ENCODE measurements at places on chromosomes 6 and 20.

GRCh38 chr6:168157272-168158212, 78.5 kb upstream of the FRMD1 start:
- no peak for DNase-seq

DNA sequence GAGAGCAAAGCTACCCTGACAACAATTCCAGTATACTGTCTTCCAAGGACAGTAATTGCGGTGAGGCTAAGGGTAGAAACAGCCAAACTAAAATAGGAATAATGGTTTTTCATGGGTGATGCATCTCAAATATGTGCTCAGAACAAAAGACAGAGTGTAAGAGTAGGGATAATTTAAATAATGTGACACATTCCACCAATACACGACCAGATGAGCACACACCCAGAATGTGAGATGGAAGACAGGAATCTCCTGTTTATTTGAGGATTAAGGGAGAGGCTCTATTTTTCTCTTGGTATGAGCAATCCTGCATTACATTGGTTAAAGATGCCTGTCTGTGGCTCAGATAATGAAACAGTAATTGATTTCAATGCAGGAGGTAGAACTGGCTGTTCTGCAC, 292.9 kb upstream of the ZFP64 start:
- DNase-seq, result no peak

DNA sequence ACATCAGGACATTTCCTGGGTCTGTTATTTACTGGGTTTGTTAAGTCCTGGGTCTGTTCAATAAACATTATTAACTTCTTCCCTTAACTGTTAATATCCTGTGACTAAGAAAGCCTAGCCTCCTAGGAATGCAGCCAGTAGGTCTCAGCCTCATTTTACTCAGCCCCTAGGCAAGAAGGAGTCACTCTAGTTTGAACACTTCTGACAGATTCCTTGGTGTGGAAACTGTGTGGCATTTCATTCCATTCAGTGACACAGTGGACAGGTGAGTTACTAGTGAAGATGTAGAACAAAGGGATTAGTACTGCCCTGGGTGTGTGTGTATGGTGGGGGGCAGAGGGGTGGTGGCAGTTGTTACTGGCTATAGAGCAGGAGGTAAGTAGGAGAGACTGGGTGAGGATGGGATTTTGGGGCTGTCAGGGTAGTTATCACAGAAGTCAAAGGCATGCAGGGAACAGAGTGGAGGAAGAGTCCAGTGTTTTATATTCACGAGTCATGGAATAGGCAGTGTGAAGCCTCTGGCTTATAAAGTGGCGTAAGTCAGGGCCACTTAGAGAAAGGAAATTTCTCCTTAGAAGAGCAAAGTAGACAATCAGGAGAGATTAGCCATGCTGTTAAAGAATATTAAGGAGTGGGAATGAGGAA, 28.4 kb downstream of the RNF182 start:
- no peak for DNase-seq

GRCh38 chr6:167116109-167116837, 6.6 kb upstream of the CCR6 start:
- no peak for DNase-seq

DNA sequence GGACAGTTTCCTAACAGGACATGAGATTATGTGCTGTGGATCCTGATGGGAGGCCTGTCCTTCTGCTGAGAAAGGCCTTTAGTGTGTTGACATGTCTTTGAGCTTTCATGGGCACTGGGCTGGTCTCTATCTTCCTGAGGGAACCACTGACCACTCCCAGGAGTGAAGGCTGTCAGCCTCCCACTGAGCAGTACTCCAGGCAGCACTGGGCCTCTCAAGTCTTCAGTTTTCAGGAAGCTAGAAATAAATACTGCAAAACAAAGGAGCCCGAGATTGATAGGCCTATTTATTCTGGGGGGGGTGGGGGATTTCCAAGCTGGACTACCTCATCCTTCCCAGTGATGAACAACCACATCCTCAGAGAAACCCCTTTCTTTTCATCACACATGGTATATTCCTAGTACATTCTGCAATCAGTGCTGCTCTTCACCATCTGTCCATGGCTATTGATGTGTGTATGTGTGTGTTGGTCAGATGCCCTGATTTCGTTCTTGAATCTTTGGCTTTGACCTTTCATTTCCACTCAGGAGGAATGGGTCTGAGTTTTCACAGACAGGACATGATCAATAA, 180.9 kb upstream of the SPTLC3 start:
- no peak for DNase-seq

DNA sequence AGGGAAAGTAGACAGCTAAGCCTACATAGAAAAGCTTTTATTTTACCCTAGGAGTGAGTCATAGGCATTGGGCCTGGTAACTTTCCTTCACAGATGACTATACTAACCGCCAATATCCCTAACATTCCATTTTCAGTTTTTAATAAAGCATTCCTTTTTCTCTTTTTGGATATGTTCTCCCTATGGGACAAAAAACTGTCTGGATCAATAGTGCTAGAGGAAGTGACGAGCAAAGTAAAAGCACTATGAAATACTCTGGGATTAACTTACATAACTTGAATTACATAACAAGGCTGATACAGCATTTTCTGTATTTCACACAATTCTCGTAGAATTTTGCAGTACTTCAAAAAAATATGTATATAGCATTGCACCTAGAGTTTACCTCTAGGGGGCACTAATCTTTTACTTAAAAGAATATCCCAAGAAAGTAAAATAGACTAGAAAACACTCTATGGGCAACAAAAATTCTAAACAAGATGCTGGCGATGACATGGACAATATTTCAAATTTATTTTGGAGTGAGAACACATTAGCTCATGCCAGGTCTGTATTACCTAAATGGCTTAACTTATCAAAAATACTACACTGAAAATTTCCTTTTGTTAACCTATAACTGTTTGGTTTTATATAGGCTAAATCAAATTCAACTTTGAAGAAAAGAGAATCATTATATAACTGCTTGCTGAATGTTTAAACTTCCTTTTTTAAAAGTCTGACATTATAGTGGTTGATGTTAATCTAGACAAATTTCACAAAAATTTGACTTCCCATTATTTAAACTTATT, 66.3 kb upstream of the DST start:
- DNase-seq, result no peak

Data from coronary artery (tissue), 2 donors.